Fibroblast of villous mesenchyme (primary cell): ENCODE measurements at places on chromosomes 1 and 21. TPM values are rescaled to one million over a fixed set of nuclear protein-coding genes. Genes with fewer than 3 reads are reported as not detected.

C1orf87 gene
- total RNA-seq: not detected in 2 replicates

KLHDC7A gene
- total RNA-seq: not detected in 2 replicates

RGS21 gene
- total RNA-seq: not detected in 2 replicates

COPA gene
- total RNA-seq: 295 and 322 TPM in 2 replicates

COL24A1 gene
- 2.3 and 3.9 TPM in 2 replicates for total RNA-seq

RGL1 gene
- 33.2 and 44.1 TPM in 2 replicates for total RNA-seq

HES2 gene
- 0.43 TPM in 1 of 2 replicates, not detected in the other for total RNA-seq

CD5L gene
- total RNA-seq: not detected in 2 replicates

KLHDC9 gene
- 1.9 and 2.2 TPM in 2 replicates for total RNA-seq

USP16 gene
- 35.8 and 37.6 TPM in 2 replicates for total RNA-seq

SPRR2G gene
- not detected in 2 replicates for total RNA-seq

CD1E gene
- total RNA-seq: not detected in 2 replicates
